ENCODE measurements at places on chromosomes 12 and 14. TPM values are rescaled to one million over a fixed set of nuclear protein-coding genes. Genes with fewer than 3 reads are reported as not detected.

NXPH4 gene
- 1.2 TPM for total RNA-seq

FCF1 gene
- 50.2 TPM for total RNA-seq

SLC25A21 gene
- total RNA-seq: 0.24 TPM

TAS2R30 gene
- total RNA-seq: 0.58 TPM

HOXC9 gene
- total RNA-seq: 4.3 TPM

TROAP gene
- 36.3 TPM for total RNA-seq

TMEM132C gene
- not detected for total RNA-seq

CIT gene
- 26.9 TPM for total RNA-seq

GPR84 gene
- 0.07 TPM for total RNA-seq

ARHGEF25 gene
- total RNA-seq: 1.2 TPM
